ENCODE measurements at places on chromosomes 3 and 15. TPM values are rescaled to one million over a fixed set of nuclear protein-coding genes. Genes with fewer than 3 reads are reported as not detected.

DNA sequence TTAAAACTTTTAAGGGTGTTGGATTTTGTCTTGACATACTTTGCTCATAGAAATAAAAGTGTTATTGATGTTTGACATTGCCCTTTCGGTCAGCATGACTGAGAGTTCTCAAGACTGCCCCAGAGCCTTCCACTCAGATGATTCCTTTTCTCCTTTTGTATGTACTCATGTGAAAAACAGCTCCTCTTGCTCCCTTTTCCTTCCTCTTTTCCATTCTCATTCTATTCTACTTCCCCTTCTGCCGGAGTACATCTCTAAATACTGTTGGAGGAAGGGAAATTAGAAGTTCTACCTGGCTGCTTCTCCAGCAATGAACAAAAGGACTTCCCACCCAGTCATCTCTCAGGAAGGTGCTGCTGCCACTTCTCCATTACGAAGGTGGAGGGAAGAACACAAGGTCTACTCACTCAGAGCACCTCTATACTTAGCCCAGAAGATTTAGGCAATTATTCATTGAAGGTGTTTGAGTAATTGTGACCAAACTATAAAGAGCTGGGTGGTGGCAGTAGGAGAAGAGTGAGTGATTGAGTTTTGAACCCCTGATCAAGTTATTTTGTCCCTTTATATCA lies 163.8 kb upstream of the MBNL1 start:
- no peaks in the 10 kb centered on the region for H3K27me3 ChIP-seq
- no peak overlapping the region for H3K27ac ChIP-seq
- no peaks in the 10 kb centered on the region for H3K4me1 ChIP-seq
- no peak for DNase-seq
- H3K36me3 ChIP-seq: no peaks in the 10 kb centered on the region
- no peak overlapping the region for H3K4me3 ChIP-seq

- no peak overlapping the region for H3K4me3 ChIP-seq
- no peaks in the 10 kb centered on the region for H3K27me3 ChIP-seq
- DNase-seq: no peak
- H3K4me1 ChIP-seq: peaks cover 11% of the 10 kb centered on the region
- no peak overlapping the region for H3K27ac ChIP-seq
Observed at GRCh38 chr3:128228366-128228910, 75.2 kb downstream of the EEFSEC start.

DNA sequence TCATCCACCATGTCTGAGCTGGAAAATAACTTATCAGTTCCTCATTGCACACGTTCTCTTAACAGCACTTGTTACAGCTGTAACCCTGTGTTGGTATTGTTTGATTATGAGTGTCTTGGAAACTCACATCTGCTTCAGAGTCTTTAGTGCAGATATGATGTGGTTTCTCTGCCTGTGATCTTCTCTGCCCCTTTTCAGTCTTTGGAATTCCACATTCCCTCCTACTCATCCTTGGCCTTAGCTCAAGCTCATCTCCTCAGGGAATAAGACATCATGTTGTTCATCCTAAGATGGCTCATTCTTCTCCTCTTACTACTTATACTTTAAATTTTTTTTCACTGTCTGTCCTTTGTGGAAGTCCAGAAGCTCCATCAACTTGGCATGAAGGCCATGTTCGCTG lies 77.7 kb downstream of the SYNPR start:
- H3K36me3 ChIP-seq: no peaks in the 10 kb centered on the region
- H3K4me3 ChIP-seq: no peak overlapping the region
- H3K4me1 ChIP-seq: no peaks in the 10 kb centered on the region
- no peak overlapping the region for H3K27ac ChIP-seq
- DNase-seq: no peak

DNA sequence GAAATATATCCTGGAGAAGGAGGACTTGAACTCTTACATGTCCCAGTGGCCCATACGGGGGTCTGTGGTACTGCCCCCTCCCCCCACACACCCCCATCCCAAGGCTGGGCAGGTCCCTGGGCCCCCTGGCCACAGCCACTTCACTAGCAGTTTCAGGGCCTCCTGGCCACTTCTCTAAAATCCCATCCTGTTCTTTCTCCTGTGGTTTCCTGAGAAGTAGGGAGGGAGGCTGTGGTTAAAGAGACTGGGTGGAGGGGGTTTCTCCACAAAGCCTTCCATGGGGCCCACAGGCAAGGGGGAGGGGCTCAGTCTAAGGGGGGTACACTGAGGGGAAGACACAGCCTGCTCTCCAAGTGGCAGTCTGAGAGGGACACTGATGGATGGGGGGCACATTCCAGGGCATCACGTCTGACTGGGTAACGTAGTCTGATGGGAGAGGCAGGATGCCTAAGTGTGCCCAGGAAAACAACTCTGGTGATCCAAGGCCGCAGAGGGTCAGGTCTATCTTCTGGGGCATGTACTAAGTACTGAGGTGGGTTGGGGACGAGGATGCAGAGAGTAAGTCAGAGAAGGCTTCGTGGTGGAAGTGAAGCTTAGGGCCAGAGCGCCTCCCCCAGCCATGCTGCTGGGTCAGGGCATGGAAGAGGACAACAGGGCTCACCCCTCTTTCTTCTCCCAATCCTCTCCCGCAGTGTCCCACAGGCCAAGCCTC lies 48.0 kb upstream of the C15orf39 start:
- no peaks in the 10 kb centered on the region for H3K36me3 ChIP-seq
- H3K4me1 ChIP-seq: peaks cover 23% of the 10 kb centered on the region
- H3K27me3 ChIP-seq: no peaks in the 10 kb centered on the region
- DNase-seq: no peak
- H3K4me3 ChIP-seq: no peak overlapping the region

Gene JMJD7
- 21.6 TPM for total RNA-seq

DNA sequence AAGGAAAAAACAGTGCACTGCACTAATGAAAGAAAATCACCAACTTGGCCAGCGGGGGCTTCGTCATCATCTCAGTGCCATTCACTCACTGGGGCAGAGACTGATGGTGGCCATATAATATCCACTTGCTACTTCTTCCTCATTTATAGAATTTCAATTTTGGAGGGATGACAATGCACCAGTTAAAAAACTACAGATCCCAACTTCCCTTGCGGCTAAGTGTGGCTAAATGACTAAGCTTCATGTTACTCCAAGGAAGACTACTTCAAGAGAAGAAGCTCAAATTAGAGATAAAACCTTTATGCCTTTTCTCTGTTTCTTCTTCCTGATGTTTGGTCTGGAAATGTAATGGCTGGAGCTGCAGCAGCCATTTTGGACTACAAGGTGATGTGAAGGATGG lies 38.8 kb downstream of the NGLY1 start:
- no peak overlapping the region for H3K27ac ChIP-seq
- H3K36me3 ChIP-seq: no peaks in the 10 kb centered on the region
- H3K4me1 ChIP-seq: no peaks in the 10 kb centered on the region
- H3K4me3 ChIP-seq: no peak overlapping the region

Gene SECISBP2L
- 53.6 TPM for total RNA-seq

DNA sequence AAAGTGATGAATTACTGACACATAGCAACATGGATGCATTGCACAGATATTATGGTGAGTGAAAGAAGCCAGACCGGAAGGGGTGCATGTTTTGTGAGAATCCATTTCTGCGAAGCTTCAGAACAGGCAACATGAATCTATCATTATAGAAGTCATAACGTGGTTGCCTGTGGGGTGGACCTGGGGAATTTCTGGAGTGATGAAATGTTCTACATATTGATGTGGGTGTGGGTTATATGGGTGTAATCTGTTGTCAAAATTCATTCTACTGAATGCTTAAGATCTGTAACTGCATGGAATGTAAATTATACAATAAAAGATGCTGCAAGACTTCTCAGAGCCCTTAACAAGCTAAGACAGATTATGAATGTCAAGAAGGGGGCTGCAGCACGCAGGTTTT lies 25.2 kb upstream of the TSPAN3 start:
- no peaks in the 10 kb centered on the region for H3K27me3 ChIP-seq
- H3K36me3 ChIP-seq: no peaks in the 10 kb centered on the region
- H3K4me3 ChIP-seq: no peak overlapping the region
- no peaks in the 10 kb centered on the region for H3K4me1 ChIP-seq
- no peak for DNase-seq

- no peaks in the 10 kb centered on the region for H3K36me3 ChIP-seq
- no peaks in the 10 kb centered on the region for H3K27me3 ChIP-seq
- no peak overlapping the region for H3K27ac ChIP-seq
Observed at GRCh38 chr3:186268616-186269448, 93.2 kb downstream of the DGKG start.

Gene PYGO1
- 8.6 TPM for total RNA-seq

- no peak overlapping the region for H3K4me3 ChIP-seq
- no peak for DNase-seq
- H3K27ac ChIP-seq: no peak overlapping the region
- H3K27me3 ChIP-seq: no peaks in the 10 kb centered on the region
- H3K4me1 ChIP-seq: no peaks in the 10 kb centered on the region
- no peaks in the 10 kb centered on the region for H3K36me3 ChIP-seq
Observed at GRCh38 chr3:41690766-41691563, 270.9 kb downstream of the ULK4 start.

Data from testis (tissue), 5 donors.